ENCODE measurements at places on chromosomes 11 and 22.

DNA sequence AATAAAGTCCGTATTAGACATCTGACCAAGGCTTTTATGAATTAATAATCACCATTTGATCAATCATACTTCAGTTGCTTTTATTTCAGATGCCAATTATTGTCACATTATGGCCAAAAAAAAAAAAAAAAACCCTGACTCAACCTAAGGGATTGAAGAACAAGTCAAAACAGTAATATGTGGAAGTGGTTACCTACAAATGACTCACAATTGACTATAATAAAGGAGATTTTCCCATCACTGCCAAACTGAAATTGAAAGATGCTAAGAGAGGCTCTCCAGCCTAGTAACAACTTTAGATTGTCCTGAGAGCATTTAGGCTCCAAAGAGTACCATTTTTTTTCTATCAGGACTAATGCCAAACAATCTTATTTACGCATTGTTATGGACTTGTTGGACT lies 35.2 kb downstream of the SOX6 start:
- no peak for DNase-seq

GRCh38 chr11:100220801-100221200 lies 466.3 kb upstream of the ARHGAP42 start:
- DNase-seq = no peak

DNA sequence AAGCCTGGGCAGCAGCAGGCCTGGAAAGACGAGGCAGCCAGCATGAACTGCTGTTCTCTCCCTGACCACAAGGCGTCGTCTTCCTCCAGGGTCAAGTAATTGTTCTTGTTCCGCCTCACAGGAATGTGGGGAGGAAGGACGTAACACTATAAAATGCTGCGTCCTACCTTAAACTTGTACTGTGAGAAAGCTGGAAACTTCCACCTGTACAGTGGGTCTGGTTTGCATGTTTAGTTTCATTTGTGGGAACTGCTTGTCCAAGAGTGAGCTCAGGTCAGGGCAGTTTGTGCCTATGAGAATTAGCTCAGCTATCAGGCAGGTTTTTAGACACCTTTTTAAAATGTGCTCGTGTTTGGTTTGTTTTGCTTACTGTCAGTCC lies 55.2 kb downstream of the PANX1 start:
- no peak for DNase-seq

- no peak for DNase-seq
Observed at GRCh38 chr11:67006029-67006884, 16.7 kb upstream of the SYT12 start.

GRCh38 chr11:19723572-19724342 lies 11.1 kb downstream of the NAV2 start:
- no peak for DNase-seq

All from NCI-H2107 (cell line).